ENCODE measurements at places on chromosomes 12 and 14. TPM values are rescaled to one million over a fixed set of nuclear protein-coding genes. Genes with fewer than 3 reads are reported as not detected.

DNA sequence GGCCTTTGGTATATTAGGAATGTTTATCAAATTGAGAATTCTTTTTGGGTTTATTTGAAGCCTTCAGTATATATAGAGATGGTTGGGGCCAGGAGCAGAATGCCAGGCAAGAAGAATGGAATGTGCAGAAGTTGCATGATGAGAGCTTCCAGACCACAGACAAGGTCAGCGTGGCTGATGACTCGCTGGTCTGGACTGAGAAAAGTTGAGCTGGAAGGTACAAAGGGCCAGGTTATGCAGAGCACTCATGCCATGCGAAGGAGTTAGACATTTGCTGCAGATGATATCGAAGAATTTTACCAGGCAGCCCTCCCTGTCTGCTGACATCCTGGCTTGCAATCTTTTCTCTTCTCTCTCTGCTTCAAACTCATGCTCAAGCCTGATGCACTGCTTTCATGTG is 196.2 kb upstream of the ARHGAP5 start:
- H3K27me3 ChIP-seq = no peaks in the 10 kb centered on the region
- peak overlapping the region; percentile 62 for H3K27ac ChIP-seq

- no peaks in the 10 kb centered on the region for H3K36me3 ChIP-seq
- no peaks in the 10 kb centered on the region for H3K4me1 ChIP-seq
- no peak overlapping the region for H3K27ac ChIP-seq
- no peaks in the 10 kb centered on the region for H3K27me3 ChIP-seq
- no peak for DNase-seq
These were observed 747.0 kb upstream of the FLRT2 start for GRCh38 chr14:84782902-84783301.

DNA sequence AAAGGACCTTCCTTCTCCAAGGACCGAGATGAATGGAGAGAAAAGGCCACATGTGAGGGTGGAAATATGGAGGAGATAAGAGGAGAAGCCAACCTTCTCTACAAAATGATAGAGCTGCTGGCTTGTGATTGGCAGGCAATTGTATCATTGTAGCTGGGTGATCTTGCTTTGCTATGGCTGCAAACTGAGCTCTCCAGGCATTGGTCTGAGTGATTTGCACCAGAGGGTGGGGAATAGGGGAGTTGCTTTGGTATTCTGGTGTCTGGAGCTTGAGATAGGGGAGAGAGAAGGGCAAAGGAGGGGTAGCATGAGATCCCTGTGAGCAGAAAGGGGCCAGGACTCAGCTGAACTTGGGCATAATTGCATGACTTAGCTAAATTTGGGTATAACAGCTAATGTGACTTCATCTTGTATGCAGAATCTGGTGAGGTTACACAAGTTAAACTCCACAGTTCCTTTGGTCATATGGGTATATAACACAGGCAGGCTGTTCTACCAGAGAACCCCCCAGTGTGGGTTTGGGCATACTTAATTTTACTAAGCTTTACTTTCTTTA is 72.0 kb downstream of the FOS start:
- H3K4me1 ChIP-seq = no peaks in the 10 kb centered on the region
- no peak overlapping the region for H3K27ac ChIP-seq
- no peak for DNase-seq
- H3K4me3 ChIP-seq = no peak overlapping the region

- H3K4me1 ChIP-seq = peaks cover 8% of the 10 kb centered on the region
- no peaks in the 10 kb centered on the region for H3K36me3 ChIP-seq
- no peak overlapping the region for H3K27ac ChIP-seq
- H3K27me3 ChIP-seq = peaks cover 6% of the 10 kb centered on the region
- peak; percentile 63 for DNase-seq
These were observed 42.7 kb downstream of the TMBIM6 start for GRCh38 chr12:49783917-49784676.

Gene DNAJC22
- 0.34 TPM for total RNA-seq

Gene KRT75
- total RNA-seq = not detected

DNA sequence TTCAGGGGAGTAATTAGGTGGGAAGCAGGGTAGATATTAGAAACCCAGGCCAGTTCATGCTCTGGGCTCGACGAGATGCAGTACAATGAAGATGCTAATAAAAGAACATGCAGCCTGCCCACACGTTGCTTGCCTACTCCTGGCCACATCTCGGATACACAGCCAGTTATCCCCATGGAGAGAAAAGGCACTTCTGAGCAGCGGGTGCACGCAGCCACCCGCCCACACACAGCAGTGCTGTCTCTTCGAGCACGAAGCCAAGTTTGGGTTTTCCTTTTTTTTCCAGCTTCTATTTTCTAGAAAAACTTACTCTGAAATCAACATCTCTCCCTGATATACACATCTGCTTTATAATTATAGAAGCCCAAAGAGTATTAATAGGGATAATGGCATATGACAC is 85.7 kb downstream of the CIT start:
- no peaks in the 10 kb centered on the region for H3K27me3 ChIP-seq
- no peak for DNase-seq
- peaks cover 10% of the 10 kb centered on the region for H3K36me3 ChIP-seq
- no peak overlapping the region for H3K27ac ChIP-seq
- H3K4me3 ChIP-seq = no peak overlapping the region

DNA sequence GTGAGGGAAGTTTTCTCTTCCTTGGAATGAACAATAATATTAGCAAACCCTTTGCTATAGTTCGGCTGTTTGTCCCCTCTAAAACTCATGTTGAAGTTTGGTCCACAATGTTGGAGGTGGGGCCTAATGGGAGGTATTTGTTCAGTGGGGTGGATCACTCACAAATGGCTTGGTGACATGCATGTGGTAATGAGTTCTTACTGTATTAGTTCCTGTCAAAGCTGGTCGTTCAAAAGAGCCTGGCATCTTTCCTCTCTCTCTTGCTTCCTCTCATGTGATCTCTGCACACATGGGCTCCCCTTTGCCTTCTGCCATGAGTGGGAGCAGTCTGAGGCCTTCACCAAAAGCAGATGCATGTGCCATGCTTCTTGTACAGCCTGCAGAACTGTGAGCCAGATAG is 13.1 kb upstream of the PPP4R4 start:
- H3K36me3 ChIP-seq = no peaks in the 10 kb centered on the region
- DNase-seq = no peak
- peaks cover 26% of the 10 kb centered on the region for H3K27me3 ChIP-seq
- no peak overlapping the region for H3K4me3 ChIP-seq
- H3K27ac ChIP-seq = no peak overlapping the region

Gene LMNTD1
- total RNA-seq = not detected

Gene LPAR5
- 0.89 TPM for total RNA-seq
